ENCODE measurements at places on chromosomes 3 and 15. TPM values are rescaled to one million over a fixed set of nuclear protein-coding genes. Genes with fewer than 3 reads are reported as not detected.

- H3K4me1 ChIP-seq: no peaks in the 10 kb centered on the region
- no peak overlapping the region for H3K27ac ChIP-seq
- H3K36me3 ChIP-seq: no peaks in the 10 kb centered on the region
- H3K4me3 ChIP-seq: no peak overlapping the region
- no peak for DNase-seq
- no peaks in the 10 kb centered on the region for H3K27me3 ChIP-seq
These were observed 477.7 kb upstream of the CFAP20DC start for GRCh38 chr3:59527493-59527892.

- H3K27ac ChIP-seq: peak overlapping the region; percentile 84
- H3K27me3 ChIP-seq: no peaks in the 10 kb centered on the region
- H3K4me3 ChIP-seq: no peak overlapping the region
- H3K4me1 ChIP-seq: peaks cover 37% of the 10 kb centered on the region
These were observed 68.2 kb downstream of the CD200R1L start for GRCh38 chr3:112778353-112778948.

DNA sequence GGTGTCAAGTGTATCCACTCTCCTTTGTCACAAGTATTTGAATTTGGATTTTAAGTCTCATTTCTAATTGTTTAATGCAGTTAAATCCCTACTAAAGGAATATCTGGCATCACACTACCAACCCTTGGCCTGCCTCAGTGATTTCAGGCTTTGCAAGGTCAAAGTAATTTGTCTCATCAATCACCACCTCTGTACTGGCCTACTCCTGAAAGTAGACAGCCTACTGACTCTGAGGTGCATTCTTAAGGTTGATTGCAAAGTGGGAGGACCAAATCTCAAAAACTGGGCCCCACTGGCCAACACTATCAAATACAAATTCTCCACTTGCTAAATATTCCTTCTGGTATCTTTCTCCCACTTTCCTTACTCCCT, 851 bp upstream of the TEX55 start:
- H3K4me3 ChIP-seq: no peak overlapping the region
- no peaks in the 10 kb centered on the region for H3K36me3 ChIP-seq
- peaks cover 14% of the 10 kb centered on the region for H3K4me1 ChIP-seq
- no peak overlapping the region for H3K27ac ChIP-seq
- no peak for DNase-seq

Gene NLGN1
- not detected for total RNA-seq

DNA sequence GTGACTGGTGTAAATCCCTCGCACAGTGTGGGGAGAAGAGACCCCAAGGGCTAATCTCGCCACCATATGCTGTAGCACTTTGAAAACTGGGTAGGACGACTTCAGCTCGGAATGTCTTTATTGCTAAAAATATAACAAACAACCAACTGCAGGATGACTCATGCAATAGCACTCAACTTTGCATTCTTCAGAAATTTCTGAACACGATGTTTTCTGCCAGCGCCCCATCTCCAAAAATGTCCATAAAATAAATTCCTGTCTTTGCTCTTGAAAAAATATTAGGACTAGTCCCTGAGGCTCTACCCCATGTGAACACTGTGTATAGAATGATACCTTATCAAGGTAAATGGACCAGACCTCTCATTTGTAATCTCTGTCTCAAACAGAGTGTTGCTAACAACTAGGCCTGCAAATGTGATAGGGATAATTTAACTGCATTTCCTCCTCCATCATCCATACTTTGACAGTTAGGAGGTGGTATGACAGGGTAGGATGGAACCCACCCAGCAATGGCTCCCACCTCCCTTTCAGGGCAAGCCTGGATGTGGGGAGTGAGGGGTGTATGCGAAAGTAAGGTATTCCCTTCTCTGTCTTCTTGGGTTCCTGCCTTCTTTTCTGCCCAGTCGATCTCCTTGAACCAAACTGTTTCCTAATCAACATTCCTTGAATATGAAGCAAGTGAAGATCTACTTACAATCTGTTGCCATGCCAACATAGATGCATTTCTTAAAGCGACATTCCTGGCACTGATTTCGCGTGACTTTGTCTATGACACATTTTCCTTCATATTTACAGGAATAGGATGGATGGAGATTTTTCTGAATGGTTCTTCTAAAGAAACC, 201.1 kb downstream of the NR1D2 start:
- peak; percentile 76 for DNase-seq
- no peaks in the 10 kb centered on the region for H3K27me3 ChIP-seq
- peak overlapping the region; percentile 61 for H3K4me3 ChIP-seq
- peak overlapping the region; percentile 98 for H3K27ac ChIP-seq
- peaks cover 23% of the 10 kb centered on the region for H3K4me1 ChIP-seq
- H3K36me3 ChIP-seq: peaks cover 7% of the 10 kb centered on the region

- peak overlapping the region; percentile 28 for H3K27ac ChIP-seq
- DNase-seq: no peak
- H3K27me3 ChIP-seq: no peaks in the 10 kb centered on the region
- no peaks in the 10 kb centered on the region for H3K36me3 ChIP-seq
- H3K4me3 ChIP-seq: no peak overlapping the region
These were observed 273.1 kb upstream of the TBL1XR1 start for GRCh38 chr3:177470197-177470941.

Measured in MCF 10A (cell line).